ENCODE measurements at places on chromosomes 1 and 21.

DNA sequence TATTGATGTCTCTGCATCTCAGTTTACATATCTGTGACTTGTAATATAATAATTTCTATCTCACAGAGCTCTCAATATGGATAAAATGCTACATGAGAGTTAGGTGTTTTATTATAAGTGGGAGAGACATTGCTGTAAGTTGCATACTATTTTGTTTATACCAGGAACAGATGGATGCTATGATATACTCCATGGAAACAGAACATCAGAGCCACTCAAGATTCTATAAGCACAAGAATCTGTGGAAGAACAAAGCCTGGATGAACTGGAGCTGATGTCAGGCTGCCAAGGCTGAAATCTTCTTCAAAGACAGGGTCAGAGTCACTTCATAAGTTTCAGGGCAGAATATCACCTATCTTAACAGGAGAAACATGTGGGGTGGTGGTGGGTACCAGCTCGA is 30.2 kb downstream of the DUSP10 start:
- DNase-seq: no peak

DNA sequence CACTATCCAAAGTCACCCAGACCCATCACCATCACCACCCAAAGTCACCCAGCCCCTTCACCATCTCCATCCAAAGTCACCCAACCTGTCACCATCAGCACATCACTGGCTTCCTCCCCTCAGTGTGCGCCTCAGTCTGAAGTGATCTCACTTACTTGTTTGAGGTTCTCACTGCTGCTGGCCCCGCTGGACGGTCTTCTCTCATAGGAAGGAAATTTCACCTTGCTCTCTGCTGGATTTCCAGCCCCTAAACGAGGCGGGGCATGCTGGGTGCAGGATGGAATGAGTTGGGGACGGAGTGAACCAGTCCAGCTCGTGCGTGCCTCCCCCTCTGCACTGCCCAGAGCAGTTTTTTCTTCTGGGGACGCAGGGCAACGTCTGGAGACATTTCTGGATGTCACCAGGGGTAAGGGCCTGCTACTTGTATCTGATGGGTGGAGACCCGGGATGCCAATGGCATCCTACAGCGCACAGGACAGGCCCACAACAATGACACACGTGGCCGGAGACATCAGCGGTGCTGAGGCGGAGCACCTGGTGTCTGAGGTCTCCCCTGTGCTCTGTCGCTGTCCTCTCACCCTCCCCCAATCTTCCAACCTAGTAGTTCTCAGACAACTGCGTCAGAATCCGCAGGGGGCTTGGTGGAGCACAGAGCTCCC is 38.6 kb downstream of the PDE9A start:
- DNase-seq: no peak

DNA sequence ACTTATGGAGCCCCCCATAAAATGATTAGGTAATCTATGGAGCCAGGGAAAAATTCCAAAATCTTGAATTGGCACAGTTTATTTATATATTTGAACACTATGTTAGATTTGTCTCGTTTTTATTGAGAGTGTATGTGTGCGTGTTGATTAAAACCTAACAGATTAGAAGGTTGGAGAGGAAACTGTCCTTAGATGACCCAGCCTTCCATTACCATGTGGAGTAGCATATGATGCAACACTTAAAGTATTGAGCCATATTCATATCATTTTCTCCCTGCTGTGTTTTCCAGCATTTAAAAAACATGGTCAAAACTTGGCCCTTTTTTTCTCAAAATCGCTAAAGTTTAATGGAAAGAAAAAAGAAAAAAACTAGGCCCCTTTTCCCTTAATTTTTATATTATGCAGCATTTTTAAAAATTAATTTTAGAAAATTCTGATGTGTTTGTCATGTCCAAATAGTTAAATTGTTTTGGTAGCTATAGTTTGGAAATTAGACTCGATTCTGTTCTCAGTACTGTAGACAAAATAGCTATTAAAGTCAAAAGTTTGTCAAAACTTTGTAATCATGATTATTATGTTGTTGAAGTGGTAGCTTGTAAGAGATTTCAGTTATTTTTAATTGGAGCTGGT is 2.3 kb downstream of the LRRC8D start:
- DNase-seq: no peak

- DNase-seq: no peak
These were observed 42.4 kb upstream of the C1orf198 start for GRCh38 chr1:230910755-230911117.

- DNase-seq: no peak
These were observed 1359.6 kb downstream of the PLA2G4A start for GRCh38 chr1:188188317-188188716.

GRCh38 chr1:166300767-166301166 is 134.0 kb upstream of the FAM78B start:
- no peak for DNase-seq

GRCh38 chr1:170568197-170568596 is 36.2 kb downstream of the GORAB start:
- no peak for DNase-seq

DNA sequence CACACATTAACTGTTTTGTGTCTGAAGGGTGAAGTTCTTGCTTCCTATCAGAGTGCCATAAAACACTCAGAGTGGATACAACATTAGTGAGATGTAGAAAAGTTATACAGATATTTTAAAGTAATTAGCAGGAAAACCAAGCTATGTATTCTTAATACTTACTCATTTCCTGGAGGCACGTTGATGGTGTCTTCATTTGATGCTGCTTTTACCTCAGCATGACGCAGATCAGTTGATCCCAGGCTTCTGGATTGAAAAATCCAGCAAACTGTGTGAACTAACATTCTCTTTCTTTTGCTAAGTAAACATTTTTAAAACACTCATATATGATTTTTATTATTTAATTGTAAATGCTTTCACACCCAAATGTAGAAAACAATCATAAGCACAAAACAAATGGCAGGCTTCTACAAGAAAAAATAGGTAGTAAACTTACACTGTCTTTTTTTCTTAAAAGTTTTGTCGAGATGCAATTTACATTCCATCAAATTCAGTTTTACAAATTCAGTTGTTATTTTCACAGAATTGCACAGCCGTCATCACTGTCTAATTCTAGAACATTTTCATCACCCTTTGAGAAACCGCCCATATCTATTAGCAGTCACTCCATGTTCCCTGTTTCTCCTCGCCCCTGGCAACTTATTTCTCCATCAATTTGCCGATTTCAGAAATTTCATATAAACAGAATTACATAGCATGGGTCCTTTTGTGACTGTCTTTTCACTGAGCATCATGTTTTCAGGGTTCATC is 198.9 kb downstream of the LRRC7 start:
- no peak for DNase-seq

DNA sequence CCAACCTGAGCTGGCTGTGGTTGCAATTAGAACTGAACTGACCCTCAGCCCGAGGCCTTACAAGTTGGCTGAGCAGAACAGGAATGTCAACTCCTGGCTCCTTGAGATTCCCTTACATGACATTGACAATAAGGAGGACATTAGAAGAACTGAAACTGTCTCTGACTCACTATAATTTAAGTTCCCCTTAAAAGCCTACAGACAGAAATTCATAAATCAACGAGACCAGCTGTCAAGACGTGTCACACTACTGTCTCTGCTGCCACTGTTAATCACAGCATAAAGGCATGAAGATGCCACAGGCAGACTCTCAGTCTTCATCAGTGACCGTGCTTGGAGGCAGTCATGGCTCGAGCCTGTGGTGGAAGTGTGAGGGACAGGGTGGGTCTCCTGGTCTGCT is 168.8 kb downstream of the GABPA start:
- no peak for DNase-seq

DNA sequence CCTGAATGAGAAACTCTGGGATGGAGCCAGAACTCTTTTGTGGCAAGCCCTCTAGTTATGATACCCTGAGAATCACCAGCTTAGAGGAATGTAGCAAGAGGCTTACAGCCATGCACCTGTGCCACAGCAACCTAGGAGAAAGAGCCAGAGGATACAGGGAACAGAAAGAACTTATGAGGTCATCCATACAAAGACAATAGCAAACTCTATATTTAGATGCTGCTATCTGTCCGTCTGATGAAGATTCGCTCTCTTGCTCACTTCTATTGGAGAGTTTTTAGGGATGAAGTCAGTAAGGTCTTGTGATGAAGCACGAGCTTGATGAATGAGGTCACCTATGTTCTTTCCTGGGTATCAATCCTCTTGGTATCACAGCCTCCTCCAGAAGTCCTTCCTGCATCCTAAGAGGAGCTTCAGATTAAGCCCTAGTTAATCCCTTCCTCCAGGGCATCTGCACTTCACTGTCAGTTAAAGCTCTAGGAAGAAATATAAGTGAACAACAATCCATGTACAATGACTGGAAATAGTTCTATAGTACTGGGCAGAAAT is 185.6 kb downstream of the DAB1 start:
- no peak for DNase-seq

- no peak for DNase-seq
These were observed 9.2 kb upstream of the NBPF11 start for GRCh38 chr1:148161053-148161901.

DNA sequence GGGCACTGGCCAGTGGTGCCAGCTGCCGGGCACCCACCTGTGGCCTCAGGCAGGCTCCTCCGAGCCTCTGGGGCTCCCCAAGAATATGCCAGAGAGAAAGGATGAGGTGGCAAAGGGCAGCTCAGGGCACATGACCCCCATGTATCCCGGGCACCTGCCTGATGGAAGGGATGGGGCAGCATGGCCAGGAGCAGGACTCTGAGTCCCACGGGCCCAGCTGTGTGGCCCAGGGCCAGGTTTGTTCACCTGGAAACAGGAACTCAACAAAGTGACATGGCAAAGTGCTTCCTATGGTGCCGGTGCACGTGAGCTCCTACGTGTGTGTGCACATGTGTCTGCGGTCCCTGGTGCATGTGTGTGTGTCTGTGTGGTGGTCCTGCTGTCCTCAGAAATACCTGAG is 9.5 kb upstream of the GPR153 start:
- no peak for DNase-seq

DNA sequence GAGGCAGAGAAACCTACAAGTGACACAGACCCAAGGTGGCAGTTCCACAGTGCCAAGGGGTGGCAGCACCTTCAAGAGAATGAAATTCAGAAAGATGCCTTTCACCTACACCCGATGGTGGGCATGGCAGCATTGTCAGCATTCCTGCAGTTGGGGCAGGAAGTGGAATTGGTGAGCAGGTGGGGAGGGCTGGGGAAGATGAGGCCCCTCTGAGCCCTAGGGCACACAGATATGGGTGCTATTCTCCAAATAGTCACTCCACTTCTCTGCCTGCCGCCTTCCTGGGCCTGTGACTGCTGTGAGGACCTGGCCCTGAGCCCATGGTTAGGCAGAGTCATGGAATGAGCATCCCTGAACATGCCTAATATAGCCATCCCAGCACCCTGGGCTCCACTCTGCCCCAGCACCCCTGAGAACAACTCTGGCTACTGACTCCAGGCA is 8.3 kb downstream of the SHISA4 start:
- no peak for DNase-seq

DNA sequence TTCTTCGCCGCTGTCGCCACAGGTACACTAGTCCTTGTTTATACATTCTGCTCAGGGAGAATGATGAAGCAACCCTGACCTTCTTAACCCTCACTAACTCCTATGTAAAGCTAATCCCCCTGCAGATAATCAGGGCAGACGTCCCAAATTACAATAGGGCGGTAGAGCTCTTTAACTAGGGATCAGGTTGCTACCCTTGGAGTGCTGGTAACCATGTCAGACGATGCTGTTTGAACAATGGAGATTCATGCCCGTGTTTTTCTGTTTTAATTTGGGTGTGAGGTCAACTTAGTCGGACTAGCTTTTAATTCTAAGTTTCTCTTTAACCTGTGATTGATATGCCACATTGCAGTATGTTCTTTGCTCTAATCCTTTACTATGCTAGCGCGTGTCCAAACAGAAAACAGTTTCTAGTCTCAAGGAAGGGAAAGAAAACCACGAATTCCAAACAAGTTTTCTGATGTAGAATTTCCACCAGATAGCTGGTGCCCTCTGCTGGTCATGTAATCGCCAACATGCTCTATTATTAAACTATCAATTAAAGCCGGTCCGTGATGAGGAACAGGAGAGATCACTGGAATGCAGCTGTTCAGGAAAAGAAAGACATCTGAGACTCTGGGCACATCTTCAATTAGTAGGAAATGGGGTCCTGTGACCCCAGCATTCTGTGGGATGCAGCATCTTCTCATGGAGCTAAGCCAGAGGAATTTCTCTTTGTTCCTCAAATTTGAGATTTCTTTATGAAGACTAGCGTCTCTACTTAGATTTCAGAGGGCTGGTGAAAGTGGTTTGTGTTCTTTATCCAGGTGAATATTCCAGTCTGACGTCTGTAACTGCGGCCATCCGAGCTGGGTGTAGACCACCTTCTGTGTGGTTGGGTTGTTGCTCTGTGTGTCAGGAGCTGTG is 18.3 kb upstream of the VAMP3 start:
- peak; percentile 89 for DNase-seq

- DNase-seq: no peak
These were observed 419.9 kb downstream of the ZP4 start for GRCh38 chr1:237470712-237471338.

DNA sequence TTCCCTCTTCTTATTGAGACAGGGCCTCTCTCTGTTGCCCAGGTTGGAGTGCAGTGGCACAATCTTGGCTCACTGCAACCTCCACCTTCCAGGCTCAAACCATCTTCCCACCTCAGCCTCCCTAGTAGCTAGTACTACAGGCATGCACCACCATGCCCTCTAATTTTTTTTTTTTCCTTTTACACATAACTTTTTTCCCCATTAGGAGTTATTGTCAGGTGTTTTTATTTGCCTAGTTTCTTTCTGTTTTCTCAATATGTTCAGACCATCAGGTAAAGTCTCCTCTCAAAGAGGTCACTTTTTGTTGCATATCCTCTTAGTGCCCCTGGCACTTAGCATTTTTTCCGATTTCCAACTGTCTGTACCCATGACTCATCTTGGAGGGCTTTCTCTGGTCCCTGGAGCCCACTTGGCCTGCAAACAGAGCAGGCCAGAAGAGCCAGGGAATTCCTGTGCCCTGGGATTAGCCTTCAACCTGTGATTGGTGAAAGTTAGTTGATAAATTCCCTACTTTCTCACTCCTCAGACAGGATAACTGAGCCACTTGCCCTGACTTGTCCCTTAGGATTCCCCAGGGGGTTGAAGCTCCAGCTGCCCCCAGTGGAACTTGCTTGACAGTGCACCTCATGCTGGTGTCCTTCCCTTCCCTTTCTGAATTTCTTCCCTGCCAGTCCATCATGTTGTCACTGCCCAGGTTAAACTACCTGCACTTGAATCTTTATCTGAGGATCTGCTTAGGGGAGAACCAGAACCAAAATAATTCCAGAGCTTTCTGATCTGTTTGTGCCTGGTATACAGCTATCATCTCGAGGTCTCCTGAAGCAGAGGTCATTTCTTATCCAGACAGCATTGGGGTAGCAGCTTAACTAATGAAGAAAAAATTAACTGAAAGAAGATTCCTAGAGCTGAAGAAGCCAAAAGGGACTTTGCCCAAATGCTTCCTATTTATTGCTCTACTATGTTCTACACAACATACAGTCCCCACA is 2.4 kb downstream of the NTPCR start:
- no peak for DNase-seq

DNA sequence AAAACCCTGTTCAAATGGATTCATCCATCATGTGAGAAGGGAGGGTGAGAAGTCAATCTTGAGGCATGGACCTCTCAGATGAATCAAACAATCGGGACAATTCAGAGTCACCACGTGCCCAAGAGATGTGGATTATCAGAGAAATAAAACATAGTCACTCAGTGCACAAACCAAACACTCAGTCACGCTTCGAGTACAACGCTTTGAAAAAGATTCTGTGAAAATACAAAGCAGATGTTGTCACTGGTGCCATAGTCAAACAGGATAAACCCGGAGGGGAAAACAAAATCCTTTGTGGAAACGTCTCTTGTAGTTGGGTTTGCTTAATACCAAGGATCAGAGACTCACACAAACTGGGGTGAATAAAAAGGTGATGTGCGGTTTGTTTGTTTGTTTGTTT is 188.4 kb downstream of the RRAGC start:
- DNase-seq: no peak
